NCI-H2171 treated with DMSO at 0.1 percent for 48 hours (cell line): ENCODE measurements at places on chromosomes 6 and 20.

- DNase-seq, result no peak
Observed at GRCh38 chr6:98942263-98942803, 5.4 kb downstream of the FBXL4 start.

DNA sequence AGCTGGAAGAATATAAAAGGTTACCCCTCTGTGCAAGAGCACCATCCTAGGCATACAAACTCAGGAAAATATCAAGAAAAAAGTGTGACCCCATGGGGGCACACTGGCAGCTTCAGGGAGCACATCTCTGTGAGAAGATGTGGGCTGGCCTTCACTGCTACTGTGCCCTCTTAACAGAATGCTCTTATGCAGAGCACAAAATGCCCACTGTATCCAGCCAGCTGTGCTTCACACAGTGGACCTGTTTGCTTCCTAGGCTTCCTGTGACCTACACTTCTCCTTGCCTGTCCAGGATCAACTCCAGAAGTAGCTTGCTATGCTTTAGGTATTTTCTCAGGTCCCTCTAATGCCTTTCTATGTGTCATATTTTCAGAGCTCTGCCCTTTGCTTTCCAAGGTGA is 380.2 kb upstream of the MMS22L start:
- DNase-seq, result no peak

DNA sequence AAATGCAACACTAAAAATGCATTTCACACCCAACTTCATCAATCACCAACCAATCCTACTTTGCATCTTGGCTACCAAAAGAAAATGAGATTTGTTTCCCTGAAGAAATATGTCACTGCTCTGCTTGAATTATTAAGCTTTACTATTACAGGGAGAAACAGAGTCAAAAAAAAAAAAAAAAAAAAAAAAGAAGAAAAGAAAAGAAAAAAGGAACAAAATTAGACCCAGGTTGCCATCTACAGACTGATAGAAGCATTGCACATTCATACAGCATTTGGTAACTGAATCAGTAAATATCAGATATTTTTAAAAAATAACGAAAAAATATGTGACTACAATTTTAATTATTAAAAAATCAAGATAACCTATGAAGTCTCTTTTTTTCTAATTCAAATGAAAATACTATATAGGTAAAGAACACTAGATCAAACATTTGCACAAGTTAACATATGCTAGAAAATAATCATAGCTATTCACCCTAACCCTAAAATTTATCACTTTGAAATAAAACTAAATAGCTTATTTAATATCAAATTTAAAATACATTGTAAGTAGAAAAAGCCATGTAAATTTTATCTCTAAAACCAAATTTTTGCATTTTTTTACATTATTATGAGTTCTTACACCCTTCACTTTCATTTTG is 83.3 kb downstream of the DCDC2 start:
- peak; percentile 72 for DNase-seq

DNA sequence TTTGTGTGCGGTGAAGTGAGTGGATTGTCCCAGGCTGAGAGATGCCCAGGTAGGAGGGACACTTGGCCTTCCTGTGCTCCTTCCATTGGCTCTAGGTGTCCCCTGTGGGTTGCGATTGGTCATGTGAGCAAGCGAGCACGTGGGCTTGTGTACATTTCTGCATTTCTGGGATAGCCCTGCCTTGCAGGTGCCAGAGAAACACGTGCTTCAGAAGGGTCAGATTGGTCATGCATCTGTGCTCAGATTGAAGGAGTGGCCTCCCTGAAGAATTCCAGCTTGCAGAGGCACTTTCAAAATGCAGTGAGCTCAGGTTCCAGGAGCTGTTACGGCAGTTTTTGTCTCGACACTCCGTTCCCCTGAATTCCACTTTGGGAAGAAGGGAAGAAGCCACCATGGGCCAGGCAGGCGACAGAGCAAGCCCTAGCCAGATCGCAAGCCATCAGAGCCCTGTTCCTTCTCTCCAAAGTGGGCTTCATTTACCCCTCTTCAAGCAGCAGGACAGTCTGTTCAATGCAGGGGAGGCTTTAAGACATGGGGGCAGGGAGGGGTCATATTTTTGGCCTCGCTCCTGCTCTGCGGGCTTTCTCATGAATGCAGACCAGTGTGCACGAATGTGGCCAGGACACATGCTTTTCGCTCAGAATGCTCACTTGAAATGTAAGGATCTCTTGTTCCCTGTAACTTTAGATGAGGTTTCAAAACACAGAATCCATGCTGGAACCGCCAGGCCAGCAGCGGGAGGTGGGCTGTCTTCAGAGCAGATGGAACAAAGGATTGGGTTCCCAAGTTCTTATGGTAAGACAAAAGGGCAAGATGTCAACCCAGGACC is 78.6 kb upstream of the AKAP12 start:
- DNase-seq, result no peak

GRCh38 chr20:9838378-9839295 is at the start of gene PAK5:
TSS of gene PAK5 (minus strand) at chr20:9839076. CDS start at chr20:9644328, 194,748 bp downstream.
- peak; percentile 98 for DNase-seq

DNA sequence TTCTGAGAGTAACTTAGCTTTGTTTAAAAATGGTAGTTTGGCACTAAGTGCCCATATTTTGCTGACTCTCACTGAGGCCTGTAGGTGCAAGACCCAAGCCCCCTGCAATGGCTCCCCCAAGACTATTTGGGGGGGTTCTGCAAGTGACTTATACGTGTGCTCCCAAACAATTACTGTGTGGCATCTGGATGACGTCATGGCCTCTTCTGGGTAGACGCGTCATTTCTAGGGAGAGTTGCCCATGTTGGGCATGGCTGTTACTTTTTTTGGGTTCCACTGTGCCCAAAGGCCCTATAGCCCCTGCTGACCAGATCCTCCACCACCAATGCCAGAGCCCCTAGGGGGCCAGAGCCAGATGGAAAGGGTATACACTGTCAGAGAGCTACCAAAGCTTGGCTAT is 110.3 kb upstream of the MYLIP start:
- no peak for DNase-seq

DNA sequence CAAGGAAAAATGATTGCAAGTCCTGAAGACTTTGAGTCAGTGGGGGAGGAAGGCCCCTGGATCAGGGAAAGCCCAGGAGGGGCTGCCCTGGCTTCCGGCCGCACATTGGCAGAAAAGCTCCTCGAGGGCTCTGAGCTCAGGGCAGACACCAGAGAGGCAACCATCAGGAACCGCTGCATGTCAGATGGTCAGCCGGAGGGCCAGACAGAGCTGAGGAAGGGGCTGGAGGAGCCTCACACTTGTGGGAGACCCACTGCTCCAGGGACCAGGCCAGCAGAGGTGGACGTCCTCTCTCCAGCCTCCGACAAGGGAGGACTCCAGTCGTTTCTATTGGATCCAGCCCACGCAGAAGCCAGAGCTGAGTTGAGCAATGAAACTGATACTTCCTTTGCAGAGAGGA is 30.2 kb upstream of the AAR2 start:
- no peak for DNase-seq

GRCh38 chr6:24458134-24458533 is 31.2 kb downstream of the GPLD1 start:
- DNase-seq, result no peak

GRCh38 chr6:75376347-75377024 is 91.9 kb upstream of the TMEM30A start:
- no peak for DNase-seq

GRCh38 chr6:41713159-41713649 is 22.2 kb downstream of the TFEB start:
- DNase-seq, result no peak

- no peak for DNase-seq
Observed at GRCh38 chr6:75557068-75557467, 44.6 kb upstream of the SENP6 start.

DNA sequence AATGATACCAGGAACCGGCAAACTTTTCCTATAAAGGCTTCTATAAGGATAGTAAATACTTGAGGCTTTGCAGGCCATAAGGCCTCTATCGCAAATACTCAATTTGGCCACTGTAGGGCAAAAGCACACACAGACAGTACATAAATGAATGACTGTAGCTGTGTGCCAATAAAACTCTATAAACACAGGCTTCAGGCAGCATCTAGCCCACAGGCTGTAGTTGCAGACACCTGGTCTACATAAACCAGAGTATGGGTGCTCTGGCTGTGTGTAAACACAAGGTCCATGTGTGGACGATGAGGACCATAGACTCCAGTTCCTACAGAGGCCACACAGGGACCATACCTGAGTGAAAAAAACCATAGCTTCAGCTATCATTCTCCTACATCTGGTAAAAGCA is 52.2 kb downstream of the ZMYND8 start:
- no peak for DNase-seq

GRCh38 chr6:111943726-111944125 is 70.5 kb upstream of the FYN start:
- DNase-seq, result no peak

- DNase-seq, result no peak
Observed at GRCh38 chr6:157230910-157231309, 92.4 kb downstream of the TMEM242 start.

GRCh38 chr6:149723771-149724417 is 6.0 kb upstream of the LATS1 start:
- peak; percentile 23 for DNase-seq

DNA sequence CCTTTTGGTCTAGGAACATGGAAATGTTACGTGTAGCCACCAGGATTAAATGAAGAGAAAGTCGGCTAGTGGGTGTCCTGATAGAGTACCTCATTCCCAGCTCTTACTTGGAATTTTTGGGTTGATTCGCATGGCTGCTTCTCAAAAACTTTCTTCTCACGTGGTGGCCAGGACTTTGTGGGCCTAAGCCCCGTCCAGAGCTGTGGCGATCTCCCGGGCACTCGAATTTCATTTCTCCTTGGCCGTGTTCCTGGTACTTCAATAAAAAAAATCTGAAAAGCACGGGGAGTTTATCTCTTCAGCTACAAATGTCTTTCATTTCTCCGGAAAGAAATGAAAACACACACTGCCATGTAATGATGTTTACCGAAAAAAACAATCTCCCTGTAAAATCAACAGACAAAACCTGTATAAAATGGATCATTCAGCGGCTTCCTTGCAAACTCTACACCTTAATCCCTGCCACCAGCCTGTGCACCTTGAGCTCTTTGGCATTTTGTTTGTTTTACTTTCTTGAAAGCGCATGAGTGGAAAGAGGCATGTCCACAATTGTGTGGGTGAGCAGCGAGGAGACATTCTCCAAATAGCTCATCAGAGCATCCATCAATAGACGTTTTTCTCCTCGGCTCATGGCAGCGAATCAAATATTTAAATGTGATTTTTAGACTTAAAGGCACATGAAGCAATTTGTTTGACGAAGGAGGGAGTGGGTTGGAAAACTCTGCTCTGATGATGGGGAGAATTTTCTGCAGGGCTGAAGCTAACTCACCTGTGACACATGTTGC is 173.1 kb downstream of the TFAP2C start:
- DNase-seq, result no peak

GRCh38 chr20:1403624-1404023 is 10.8 kb upstream of the FKBP1A start:
- no peak for DNase-seq

GRCh38 chr6:36020154-36020553 is 4.3 kb downstream of the SLC26A8 start:
- DNase-seq, result no peak

- peak; percentile 15 for DNase-seq
Observed at GRCh38 chr20:24164360-24164759, 175.8 kb upstream of the GGTLC1 start.

GRCh38 chr20:7371518-7372163 is 568.6 kb downstream of the HAO1 start:
- DNase-seq, result no peak

DNA sequence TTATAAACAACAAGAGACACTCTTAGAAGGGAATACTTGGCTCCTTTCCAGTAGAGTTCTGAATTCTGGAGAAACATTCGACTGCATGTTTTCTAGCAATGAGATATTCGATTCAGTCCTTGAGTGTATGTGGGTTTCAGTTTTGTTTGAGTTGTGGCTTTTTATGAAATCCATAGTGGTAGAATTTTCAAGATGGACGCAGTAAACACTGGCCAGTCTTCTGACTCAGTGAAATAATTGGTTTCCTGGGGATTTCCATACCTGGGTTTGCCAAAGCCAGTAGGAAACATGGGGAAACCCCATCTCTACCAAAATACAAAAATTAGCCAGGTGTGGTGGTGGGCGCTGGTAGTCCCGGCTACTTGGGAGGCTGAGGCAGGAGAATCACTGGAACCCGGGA is 273.5 kb upstream of the PLCB4 start:
- DNase-seq, result no peak

- DNase-seq, result no peak
Observed at GRCh38 chr6:110363748-110364147, 5.6 kb upstream of the METTL24 start.

- no peak for DNase-seq
Observed at GRCh38 chr20:9877932-9878495, 39.1 kb upstream of the PAK5 start.

GRCh38 chr6:43993881-43994523 is 133.2 kb downstream of the MRPL14 start:
- peak; percentile 20 for DNase-seq

- DNase-seq, result no peak
Observed at GRCh38 chr6:14287707-14288106, 170.1 kb downstream of the CD83 start.

DNA sequence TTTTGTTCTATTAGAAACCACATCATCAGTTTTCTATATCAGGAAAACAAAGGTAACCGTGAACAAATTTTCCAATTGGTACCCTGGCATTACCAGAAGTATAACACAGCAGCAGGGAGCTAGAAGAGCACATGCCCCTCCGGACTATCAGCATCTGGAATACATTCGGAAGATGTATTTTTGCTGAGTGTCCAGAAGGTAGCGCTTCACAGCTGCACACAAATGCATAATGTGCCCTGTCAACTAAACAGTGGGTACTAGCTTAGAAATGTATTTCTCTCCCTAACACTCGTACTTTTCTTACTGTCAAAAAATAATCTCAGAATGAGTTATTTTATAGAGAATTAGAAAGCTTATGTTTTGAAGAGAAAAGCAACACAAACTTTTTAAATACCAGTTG is 77.6 kb downstream of the HUS1B start:
- peak; percentile 5 for DNase-seq

- no peak for DNase-seq
Observed at GRCh38 chr20:48321271-48321670, 506.5 kb downstream of the PREX1 start.

DNA sequence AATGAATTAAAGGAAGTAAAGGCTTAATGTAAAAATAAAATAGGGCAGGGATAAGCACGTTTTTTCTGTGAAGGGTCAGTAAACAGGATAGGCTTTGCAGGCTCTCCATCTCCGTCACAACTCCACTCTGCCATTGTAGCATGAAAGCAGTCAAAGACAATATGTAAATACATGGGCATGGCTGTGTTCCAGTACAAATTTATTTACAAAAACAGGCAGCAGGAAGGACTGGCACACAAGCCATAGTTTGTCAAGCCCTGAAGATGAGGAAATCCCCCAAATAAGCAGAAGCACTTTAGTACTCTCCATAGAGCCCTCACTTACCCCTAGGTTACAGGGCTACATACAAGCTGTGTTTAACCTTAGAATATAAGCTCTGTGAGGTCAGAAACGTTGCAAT is 8.9 kb upstream of the FBXO9 start:
- DNase-seq, result no peak
